Uterus (tissue), 4 donors: ENCODE measurements at places on chromosomes 11 and 22. TPM values are rescaled to one million over a fixed set of nuclear protein-coding genes. Genes with fewer than 3 reads are reported as not detected.

Gene GVQW3
- 5.9 TPM for total RNA-seq

GRCh38 chr11:69617682-69618081 lies 23.3 kb upstream of the CCND1 start:
- no peaks in the 10 kb centered on the region for H3K4me1 ChIP-seq
- DNase-seq: no peak
- no peak overlapping the region for H3K4me3 ChIP-seq

GRCh38 chr11:117179048-117179999 lies 781 bp downstream of the SIDT2 start:
- DNase-seq: no peak
- peaks cover 5% of the 10 kb centered on the region for H3K4me1 ChIP-seq
- H3K36me3 ChIP-seq: no peaks in the 10 kb centered on the region
- H3K27me3 ChIP-seq: no peaks in the 10 kb centered on the region
- peak overlapping the region; percentile 95 for H3K4me3 ChIP-seq

DNA sequence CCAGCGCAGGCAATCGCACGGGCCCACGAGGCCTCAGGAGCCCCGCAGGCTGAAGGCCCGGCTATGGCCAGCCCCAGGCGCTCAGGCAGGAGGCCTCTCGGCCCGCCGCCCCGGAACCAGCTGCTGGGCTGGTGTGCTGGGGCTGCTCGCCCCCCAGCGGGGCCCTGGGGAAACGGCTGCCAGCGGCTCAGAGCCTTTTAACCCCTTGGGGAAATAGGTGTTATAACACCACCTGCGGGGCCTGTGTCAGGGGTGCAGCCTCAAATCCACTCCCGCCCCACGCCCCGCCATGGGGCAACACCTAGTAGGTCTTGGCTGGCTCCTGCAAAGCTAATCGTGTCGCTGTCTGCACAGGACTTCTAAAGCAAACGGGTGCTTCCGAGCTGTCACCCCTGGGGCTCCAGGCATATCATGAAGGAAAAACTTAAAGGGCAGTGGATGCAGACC lies 237.4 kb downstream of the TTC28 start:
- peak overlapping the region; percentile 52 for H3K4me3 ChIP-seq
- H3K4me1 ChIP-seq: no peaks in the 10 kb centered on the region
- H3K27me3 ChIP-seq: no peaks in the 10 kb centered on the region
- DNase-seq: peak; percentile 75
- no peaks in the 10 kb centered on the region for H3K36me3 ChIP-seq
- H3K27ac ChIP-seq: peak overlapping the region; percentile 87

GRCh38 chr11:82778776-82779175 lies 45.1 kb upstream of the FAM181B start:
- no peak overlapping the region for H3K27ac ChIP-seq
- no peaks in the 10 kb centered on the region for H3K27me3 ChIP-seq
- DNase-seq: no peak
- no peak overlapping the region for H3K4me3 ChIP-seq
- H3K36me3 ChIP-seq: no peaks in the 10 kb centered on the region

DNA sequence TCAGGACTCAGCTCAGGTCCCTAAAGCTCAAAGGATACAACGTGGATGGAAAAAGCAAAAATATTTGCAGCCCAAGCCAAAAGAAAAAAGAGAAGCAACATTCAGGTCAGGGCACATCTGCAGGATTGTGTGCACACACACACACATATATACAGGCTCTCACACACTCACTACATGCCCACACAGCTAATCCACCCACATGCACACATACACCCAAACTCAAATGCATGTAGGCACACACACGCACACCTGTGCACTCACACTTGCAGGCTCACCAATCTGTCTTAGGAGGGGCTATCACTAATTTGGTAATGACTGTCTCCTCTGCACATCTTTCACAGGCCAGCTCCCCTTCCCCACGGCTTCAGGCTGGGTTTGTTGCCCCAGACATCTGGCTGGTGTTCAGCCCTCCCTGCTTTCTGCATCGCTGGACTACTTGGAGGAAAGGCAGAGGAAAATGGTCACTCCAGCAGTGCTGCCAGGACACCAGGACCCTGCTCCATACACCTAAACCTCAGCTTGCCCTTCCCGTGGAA lies 103.6 kb upstream of the DRD2 start:
- H3K4me1 ChIP-seq: no peaks in the 10 kb centered on the region
- H3K4me3 ChIP-seq: no peak overlapping the region
- no peak overlapping the region for H3K27ac ChIP-seq

DNA sequence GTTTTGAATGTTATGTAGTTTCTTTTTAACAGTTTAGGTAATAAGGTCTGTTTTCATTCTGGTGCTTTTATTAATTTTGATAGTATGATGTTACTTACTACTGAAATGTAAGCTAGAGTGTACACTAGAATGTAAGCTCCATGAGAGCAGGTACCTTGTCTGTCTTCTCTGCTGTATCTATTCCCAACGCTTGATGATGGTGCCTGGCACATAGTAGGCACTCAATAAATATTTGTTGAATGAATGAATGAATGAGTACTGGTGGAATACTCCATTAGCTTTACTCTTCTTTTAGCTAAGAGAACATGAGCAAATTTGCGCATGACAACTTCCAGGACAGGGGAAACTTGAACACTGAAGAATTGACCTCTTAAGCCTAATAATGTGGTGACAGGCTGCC lies 6.6 kb upstream of the NAT10 start:
- H3K4me3 ChIP-seq: no peak overlapping the region
- no peak for DNase-seq
- H3K4me1 ChIP-seq: no peaks in the 10 kb centered on the region
- no peak overlapping the region for H3K27ac ChIP-seq
- no peaks in the 10 kb centered on the region for H3K36me3 ChIP-seq
- no peaks in the 10 kb centered on the region for H3K27me3 ChIP-seq

Gene TMEM80
- 3.8 TPM for total RNA-seq

- no peak overlapping the region for H3K4me3 ChIP-seq
- H3K27me3 ChIP-seq: no peaks in the 10 kb centered on the region
- H3K4me1 ChIP-seq: no peaks in the 10 kb centered on the region
- DNase-seq: no peak
- H3K27ac ChIP-seq: no peak overlapping the region
Measured at GRCh38 chr11:92269021-92269420, 44.4 kb downstream of the FAT3 start.

Gene FGF4
- total RNA-seq: not detected

DNA sequence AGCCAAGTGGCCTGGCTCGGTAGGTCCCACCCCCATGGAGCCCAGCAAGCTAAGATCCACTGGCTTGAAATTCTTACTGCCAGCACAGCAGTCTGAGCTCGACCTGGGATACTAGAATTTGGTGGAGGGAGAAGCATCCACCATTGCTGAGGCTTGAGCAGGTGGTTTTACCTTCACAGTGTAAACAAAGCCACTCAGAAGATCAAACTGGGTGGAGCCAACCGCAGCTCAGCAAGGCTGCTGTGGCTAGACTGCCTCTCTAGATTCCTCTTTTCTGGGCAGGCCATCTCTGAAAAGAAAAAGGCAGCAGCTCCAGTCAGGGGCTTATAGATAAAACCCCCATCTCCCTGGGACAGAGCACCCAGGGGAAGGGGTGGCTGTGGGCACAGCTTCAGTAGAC lies 22.3 kb upstream of the OR5B21 start:
- no peaks in the 10 kb centered on the region for H3K36me3 ChIP-seq
- no peak overlapping the region for H3K27ac ChIP-seq
- H3K4me1 ChIP-seq: no peaks in the 10 kb centered on the region
- no peak for DNase-seq
- no peaks in the 10 kb centered on the region for H3K27me3 ChIP-seq
- H3K4me3 ChIP-seq: no peak overlapping the region

Gene SLC43A1
- 26.5 TPM for total RNA-seq

DNA sequence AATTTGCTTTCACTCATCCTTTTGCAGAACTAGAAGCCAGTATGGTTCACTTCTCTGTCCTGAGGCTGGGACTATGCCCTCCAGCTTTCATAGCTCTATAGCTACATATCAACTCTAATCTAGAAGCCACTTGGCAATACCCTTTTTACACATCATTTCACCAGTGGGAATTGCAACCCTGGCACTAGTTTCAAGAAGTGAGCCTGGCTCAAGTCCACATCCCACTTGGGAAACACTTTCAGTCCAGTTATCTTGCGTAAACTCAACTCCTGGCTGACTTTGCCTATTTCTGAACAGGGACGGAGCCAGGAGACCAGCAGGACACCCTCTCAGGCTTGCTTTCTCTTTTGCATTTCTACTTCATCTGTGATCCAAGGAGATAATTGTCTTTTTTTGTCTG lies 19.9 kb upstream of the FAT3 start:
- no peak for DNase-seq
- H3K27ac ChIP-seq: no peak overlapping the region
- H3K27me3 ChIP-seq: no peaks in the 10 kb centered on the region
- no peak overlapping the region for H3K4me3 ChIP-seq
- H3K4me1 ChIP-seq: no peaks in the 10 kb centered on the region

GRCh38 chr11:56842814-56843794 lies 94.6 kb upstream of the OR9G4 start:
- no peaks in the 10 kb centered on the region for H3K4me1 ChIP-seq
- no peak overlapping the region for H3K4me3 ChIP-seq
- no peak overlapping the region for H3K27ac ChIP-seq
- DNase-seq: no peak

Gene PDGFD
- 40.4 TPM for total RNA-seq

GRCh38 chr11:2440646-2441045 lies 3.7 kb downstream of the TRPM5 start:
- no peak overlapping the region for H3K27ac ChIP-seq
- H3K27me3 ChIP-seq: no peaks in the 10 kb centered on the region
- H3K4me1 ChIP-seq: no peaks in the 10 kb centered on the region
